ENCODE measurements at places on chromosomes 5 and 9. TPM values are rescaled to one million over a fixed set of nuclear protein-coding genes. Genes with fewer than 3 reads are reported as not detected.
A peak's percentile ranks its signal among the peaks of the same experiment; 100 is the strongest.

DNA sequence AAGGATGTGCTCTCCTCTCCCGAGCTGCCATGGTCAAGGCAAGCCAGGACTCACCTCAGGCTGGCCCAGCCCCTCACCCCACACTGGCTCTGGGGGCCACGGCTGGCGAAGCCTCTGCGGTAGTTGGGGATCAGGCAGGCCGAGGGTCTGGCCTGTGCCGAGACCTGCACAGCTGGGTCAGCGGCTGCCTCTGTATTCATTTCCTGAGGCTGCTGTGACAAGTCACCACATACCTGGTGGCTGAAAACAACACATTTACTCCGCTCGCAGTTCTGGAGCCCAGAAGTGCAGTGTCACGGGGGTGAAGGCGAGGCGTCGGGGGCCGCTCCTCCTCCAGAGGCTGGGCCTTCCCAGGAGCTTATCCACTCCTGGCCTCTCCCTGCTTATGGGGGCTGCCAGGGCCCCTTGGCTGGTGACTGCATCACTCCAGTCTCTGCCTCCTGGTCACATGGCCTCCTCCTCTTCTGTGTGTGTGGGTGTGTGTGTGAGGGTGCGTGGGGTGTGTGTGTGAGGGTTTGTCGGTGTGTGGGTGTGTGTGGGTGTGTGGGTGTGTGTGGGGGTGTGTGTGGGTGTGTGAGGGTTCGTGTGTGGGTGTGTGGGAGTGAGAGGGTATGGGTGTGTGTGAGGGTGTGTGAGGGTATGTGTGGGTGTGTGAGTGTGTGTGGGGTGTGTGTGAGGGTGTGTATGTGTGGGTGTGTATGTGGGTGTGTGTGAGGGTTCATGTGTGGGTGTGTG lies 3.2 kb upstream of the SCGB3A1 start:
- no peaks in the 10 kb centered on the region for H3K36me3 ChIP-seq
- no peak overlapping the region for H3K27ac ChIP-seq
- H3K27me3 ChIP-seq = peaks cover 24% of the 10 kb centered on the region
- H3K4me1 ChIP-seq = no peaks in the 10 kb centered on the region

Gene OR1Q1
- not detected for total RNA-seq

Gene SLC12A7
- 31.1 TPM for total RNA-seq

DNA sequence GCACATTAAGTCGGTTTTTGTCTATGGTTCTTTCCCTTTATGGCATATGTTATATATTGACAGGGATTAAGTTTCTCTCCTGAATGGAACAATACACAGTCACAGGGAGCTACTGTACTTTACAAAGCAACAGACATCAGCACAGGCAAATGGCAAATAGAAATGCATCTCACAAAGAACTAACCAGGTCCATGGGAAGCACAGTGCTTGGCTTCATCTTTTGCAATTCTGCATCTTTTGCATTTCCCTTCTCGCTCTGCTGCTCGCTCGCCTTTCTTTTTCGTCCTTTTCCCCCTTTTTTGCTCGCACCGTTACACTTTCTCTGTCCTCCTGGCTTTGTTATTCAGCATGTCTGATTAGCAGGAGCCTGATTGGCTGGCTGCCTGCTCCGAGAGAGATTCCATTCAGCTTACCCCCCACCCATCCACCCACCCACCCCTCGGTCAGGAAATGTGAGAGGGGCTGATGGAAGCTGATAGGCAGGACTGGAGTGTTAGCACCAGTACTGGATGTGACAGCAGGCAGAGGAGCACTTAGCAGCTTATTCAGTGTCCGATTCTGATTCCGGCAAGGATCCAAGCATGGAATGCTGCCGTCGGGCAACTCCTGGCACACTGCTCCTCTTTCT lies at the start of gene ADAMTSL1:
Gene ADAMTSL1, plus strand, starts transcription at position 502 of the 628 bp plus-strand sequence. Its CDS starts 80 bp downstream, at position 582.
- no peak within 1 kb of the TSS for H3K4me3 ChIP-seq
- H3K4me1 ChIP-seq = no peaks in the 10 kb centered on the region
- DNase-seq = no peak

DNA sequence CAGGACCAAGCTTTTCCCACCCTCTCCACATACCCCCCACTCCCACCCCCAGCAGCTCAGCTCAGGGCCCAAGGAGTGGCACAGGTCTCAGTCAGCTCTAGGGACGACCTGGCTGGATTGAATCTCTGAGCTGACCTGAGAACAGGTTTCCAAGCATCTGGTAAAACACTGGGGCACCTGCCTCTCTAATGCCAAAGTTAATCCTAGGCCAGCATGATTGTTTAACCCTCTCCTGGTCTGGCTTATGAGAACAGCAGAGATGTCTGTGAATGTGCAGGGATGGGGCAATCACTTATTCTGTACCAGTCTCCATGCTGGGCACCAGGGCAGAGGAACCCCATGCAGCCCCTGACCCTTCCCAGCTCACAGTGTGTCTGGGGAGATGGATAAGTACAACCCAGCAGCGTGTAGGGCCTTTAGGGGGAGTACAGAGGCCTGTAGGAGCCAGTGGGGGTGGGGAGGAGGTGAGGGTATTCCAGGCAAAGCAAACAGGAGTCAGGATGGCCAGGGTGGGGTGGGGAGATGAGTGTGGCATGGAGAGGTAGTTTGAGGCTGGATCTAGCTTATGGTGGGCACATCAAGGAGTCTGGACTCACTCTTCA lies 678 bp upstream of the KIF12 start:
- H3K36me3 ChIP-seq = no peaks in the 10 kb centered on the region
- peaks cover 30% of the 10 kb centered on the region for H3K27me3 ChIP-seq
- no peak for DNase-seq
- H3K27ac ChIP-seq = no peak overlapping the region
- peaks cover 3% of the 10 kb centered on the region for H3K4me1 ChIP-seq
- no peak overlapping the region for H3K4me3 ChIP-seq

GRCh38 chr9:70480405-70480980 lies 66.0 kb upstream of the KLF9 start:
- no peak overlapping the region for H3K4me3 ChIP-seq
- no peaks in the 10 kb centered on the region for H3K36me3 ChIP-seq
- H3K27me3 ChIP-seq = no peaks in the 10 kb centered on the region
- H3K27ac ChIP-seq = no peak overlapping the region
- H3K4me1 ChIP-seq = peaks cover 2% of the 10 kb centered on the region
- no peak for DNase-seq

Gene SLC36A2
- not detected for total RNA-seq

- peaks cover 25% of the 10 kb centered on the region for H3K27me3 ChIP-seq
- no peak overlapping the region for H3K4me3 ChIP-seq
- no peak for DNase-seq
- no peaks in the 10 kb centered on the region for H3K4me1 ChIP-seq
- no peak overlapping the region for H3K27ac ChIP-seq
Observed at GRCh38 chr5:72474046-72474500, 33.1 kb downstream of the ZNF366 start.

GRCh38 chr5:159850160-159850559 lies 66.1 kb upstream of the ADRA1B start:
- no peaks in the 10 kb centered on the region for H3K4me1 ChIP-seq
- no peak overlapping the region for H3K4me3 ChIP-seq
- peaks cover 2% of the 10 kb centered on the region for H3K27me3 ChIP-seq

GRCh38 chr9:21747175-21747574 lies 55.3 kb upstream of the MTAP start:
- H3K4me3 ChIP-seq = no peak overlapping the region
- H3K36me3 ChIP-seq = no peaks in the 10 kb centered on the region
- H3K4me1 ChIP-seq = no peaks in the 10 kb centered on the region
- no peak for DNase-seq

GRCh38 chr5:30401479-30402058 lies 791.9 kb upstream of the CDH6 start:
- H3K36me3 ChIP-seq = no peaks in the 10 kb centered on the region
- no peaks in the 10 kb centered on the region for H3K27me3 ChIP-seq
- H3K27ac ChIP-seq = no peak overlapping the region
- no peaks in the 10 kb centered on the region for H3K4me1 ChIP-seq

GRCh38 chr9:121613009-121613752 lies 38.3 kb upstream of the DAB2IP start:
- DNase-seq = no peak
- no peak overlapping the region for H3K27ac ChIP-seq
- peaks cover 2% of the 10 kb centered on the region for H3K4me1 ChIP-seq
- H3K4me3 ChIP-seq = no peak overlapping the region

Gene PCDHAC1
- total RNA-seq = not detected

GRCh38 chr5:142233083-142234032 lies 91.5 kb downstream of the SPRY4 start:
- peaks cover 4% of the 10 kb centered on the region for H3K4me1 ChIP-seq
- no peak overlapping the region for H3K27ac ChIP-seq
- no peak for DNase-seq
- H3K4me3 ChIP-seq = no peak overlapping the region
- H3K36me3 ChIP-seq = no peaks in the 10 kb centered on the region

DNA sequence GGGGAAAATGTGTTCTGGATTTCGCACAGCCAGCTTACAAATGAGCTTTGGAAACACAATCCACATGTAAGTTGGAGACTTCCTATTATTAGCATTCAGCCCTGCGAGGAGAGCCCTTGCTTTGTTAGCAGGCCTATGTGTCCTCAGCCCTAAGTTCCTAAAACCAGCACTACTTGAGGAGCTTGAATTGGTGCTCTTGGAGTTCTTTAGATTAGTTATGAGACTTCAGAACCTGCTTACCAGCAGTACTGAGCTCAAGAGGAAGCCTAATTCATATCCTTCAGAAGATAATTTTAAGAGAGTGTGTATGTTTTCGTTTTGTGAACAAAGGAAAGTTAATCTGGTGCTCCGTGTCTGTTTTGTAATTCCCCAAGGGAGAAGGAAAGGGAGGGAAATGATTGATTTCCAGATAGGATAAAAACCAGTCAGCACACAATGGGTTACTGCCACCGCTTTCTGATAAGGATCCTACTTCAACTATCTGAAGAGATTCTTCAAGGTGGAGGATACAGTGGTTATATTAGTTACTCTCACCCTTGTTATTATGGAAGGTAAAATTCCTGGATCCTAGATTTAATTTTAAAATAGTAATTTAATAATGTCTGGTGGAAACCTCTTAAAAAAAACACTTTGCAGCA lies 35.2 kb downstream of the PIK3R1 start:
- no peak for DNase-seq
- peak overlapping the region; percentile 41 for H3K4me3 ChIP-seq
- H3K27me3 ChIP-seq = no peaks in the 10 kb centered on the region
- H3K27ac ChIP-seq = peak overlapping the region; percentile 54
- H3K36me3 ChIP-seq = peaks cover 17% of the 10 kb centered on the region
- H3K4me1 ChIP-seq = peaks cover 70% of the 10 kb centered on the region

Gene BTNL9
- 0.09 TPM for total RNA-seq

- DNase-seq = no peak
- H3K27me3 ChIP-seq = peaks cover 8% of the 10 kb centered on the region
- no peak overlapping the region for H3K27ac ChIP-seq
- no peaks in the 10 kb centered on the region for H3K36me3 ChIP-seq
- no peaks in the 10 kb centered on the region for H3K4me1 ChIP-seq
Observed at GRCh38 chr9:126170286-126170823, 156.3 kb upstream of the MVB12B start.

- H3K27me3 ChIP-seq = no peaks in the 10 kb centered on the region
- no peaks in the 10 kb centered on the region for H3K36me3 ChIP-seq
Observed at GRCh38 chr9:81833563-81834345, 94.5 kb upstream of the SPATA31D4 start.

- peak overlapping the region; percentile 90 for H3K27ac ChIP-seq
- H3K36me3 ChIP-seq = peaks cover 66% of the 10 kb centered on the region
- no peak overlapping the region for H3K4me3 ChIP-seq
- DNase-seq = no peak
- H3K4me1 ChIP-seq = peaks cover 51% of the 10 kb centered on the region
Observed at GRCh38 chr5:143066556-143067281, 296.5 kb downstream of the ARHGAP26 start.

DNA sequence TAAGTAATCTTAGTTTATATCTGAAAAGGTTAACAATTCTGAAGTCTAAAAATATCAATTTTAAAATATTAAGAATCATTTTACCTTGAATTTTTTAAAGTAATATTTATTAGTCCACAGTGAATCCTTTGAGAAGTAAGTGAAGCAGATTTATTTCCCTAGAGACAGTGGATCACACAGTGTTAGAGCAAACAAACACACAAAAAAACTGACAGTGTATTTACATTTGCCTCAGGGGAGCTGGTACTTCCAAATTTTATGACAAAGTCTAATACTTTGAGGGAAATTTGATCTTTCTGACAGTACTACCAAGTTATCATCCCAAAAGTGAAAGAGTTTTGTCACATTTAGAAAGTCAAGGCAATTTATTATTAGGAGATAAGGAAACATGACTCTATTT lies 1750.6 kb upstream of the CDH9 start:
- no peaks in the 10 kb centered on the region for H3K4me1 ChIP-seq
- no peak overlapping the region for H3K27ac ChIP-seq
- H3K27me3 ChIP-seq = no peaks in the 10 kb centered on the region
- H3K4me3 ChIP-seq = no peak overlapping the region

DNA sequence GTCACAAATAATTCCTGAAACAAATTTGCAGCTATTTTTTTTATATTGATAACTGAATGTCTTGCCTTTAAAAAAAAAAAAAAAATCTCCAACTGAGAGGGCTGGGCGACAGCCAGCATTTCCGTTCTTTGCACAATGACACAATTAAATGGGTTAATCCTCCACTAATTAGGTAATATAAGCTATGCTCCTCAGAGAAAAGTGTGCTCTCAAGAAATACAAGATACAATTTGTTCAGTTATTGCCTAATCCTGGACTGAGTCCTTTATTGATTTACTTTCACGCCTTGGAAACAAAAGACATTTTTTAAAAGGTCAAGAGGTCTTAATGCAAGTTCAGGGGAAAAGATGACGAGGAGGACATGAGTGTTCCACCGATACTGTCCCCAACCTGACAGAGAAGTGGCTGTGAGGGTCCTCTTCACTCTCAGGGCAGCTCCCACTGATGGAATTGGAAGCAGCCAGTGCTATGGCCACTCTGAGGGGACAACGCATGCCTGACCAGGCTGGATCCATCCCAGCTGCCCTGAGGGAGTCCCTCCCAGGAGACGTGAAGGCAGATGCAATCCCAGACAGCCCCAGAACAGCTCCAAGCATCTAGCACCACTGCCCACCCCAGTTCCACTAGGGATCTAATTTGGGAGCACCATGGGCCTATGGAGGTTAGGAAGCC lies 220.7 kb downstream of the GNA14 start:
- H3K4me1 ChIP-seq = no peaks in the 10 kb centered on the region
- H3K27ac ChIP-seq = no peak overlapping the region
- no peak overlapping the region for H3K4me3 ChIP-seq

DNA sequence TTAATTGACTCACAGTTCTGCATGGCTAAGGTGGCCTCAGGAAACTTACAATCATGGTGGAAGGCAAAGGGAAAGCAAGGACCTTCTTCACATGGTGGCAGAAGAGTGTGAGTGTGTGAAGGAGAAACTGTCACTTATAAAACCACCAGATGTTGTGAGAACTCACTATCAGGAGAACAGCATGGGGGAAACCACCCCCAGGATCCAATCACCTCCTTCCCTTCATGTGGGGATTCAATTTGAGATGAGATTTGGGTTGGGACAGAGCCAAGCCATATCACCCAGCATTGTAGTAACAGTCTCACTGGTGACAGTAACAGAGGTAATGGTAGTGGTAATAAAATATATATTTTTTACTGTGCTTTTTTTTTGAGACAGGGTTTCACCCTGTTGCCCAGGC lies 18.1 kb downstream of the ZBTB5 start:
- peaks cover 7% of the 10 kb centered on the region for H3K4me1 ChIP-seq
- DNase-seq = no peak
- H3K27me3 ChIP-seq = no peaks in the 10 kb centered on the region
- no peak overlapping the region for H3K4me3 ChIP-seq
- H3K27ac ChIP-seq = no peak overlapping the region

All from activated T-helper 2 cell treated with anti-CD3 and anti-CD28 coated beads, Interferon-gamma antibody, Interleukin-2, Interleukin-4, amounts not matched to agents 10 μg/mL and 5 μg/mL and 100 μg/mL, durations not matched to agents 14 hours and 24 hours and 36 hours (primary cell).